ENCODE measurements at places on chromosomes 13 and 19.
A peak's percentile ranks its signal among the peaks of the same experiment; 100 is the strongest.

DNA sequence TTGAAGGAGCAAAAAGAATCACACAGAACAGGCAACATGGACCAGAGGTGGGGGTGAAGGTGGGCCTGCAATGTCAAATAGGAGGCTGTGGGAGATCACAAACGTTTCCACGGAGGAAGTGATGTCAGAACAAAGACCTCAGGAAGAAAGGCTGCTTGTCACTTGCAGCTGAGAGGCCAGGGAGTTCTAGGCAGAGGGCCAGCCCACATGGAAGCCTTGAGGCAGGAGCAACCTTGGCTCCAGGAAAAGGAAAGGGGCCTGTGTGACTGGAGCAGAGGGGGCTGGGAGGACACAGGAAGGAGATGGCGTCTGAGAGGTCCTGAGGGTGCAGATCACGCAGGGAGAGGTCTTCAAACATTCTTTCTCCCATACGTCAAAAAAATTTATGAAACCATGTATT lies 16.3 kb downstream of the ZNF160 start:
- no peak for ATAC-seq

- no peak for ATAC-seq
These were observed 118.8 kb downstream of the VWA8 start for GRCh38 chr13:41842036-41842620.

DNA sequence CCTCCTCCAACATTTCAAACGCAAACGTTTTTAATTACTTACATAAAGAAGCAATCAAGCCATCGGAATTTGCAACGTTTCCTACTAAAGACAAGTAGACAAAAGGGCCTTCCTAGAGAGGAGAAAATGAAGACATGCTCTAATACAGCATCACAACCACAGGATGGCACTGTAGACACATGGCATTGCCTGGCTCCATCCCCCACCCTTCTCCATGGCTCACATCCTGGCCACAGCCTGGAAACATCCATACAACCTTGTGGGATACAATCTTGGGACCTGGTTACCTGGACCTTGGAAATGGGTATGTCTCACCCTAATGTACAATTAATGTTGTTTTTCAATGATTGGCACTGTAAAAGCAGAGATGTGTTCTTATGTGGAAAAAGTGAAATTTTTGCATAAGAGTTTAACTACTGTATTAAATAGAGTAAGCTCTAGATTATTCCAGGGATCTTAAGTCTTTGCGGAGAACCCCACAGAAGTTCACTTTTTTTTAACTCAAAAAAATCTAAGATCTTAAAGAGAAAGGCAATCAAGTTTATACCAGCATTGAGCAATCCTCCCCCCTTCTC lies 21.5 kb downstream of the EBPL start:
- peak; percentile 69 for ATAC-seq

DNA sequence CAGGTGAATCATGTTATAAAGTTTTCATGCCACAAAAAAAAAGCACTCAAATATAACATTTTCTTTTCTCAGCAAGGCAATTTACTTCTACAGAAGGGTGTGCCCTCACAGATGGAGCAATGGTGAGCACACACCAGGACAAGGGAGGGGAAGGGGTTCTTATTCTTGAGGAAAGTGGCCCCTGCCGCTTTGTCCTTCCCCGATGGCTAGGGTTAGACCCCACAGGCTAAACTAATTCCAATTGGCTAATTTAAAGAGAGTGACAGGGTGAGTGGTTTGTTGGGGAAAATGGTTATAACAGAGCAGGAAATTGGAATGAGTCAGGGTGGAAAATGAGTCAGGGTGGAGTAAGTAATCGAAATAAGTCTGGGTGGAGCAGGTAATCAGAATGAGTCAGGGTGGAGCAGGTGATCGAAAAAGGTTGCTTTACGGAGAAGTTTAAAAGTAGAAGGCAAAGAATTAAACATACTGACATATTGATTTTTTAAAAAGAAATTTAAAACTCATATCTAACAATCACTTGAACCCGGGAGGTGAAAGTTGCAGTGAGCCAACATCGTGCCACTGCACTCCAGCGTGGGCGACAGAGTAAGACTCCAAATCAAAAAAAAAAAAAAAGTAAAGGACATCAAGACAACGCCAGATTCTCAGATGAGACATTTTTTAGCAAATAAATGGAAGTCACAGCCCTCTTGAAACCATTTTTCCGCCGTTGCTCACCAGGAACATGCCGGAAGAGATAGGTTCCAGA lies 813 bp downstream of the ZNF562 start:
- peak; percentile 78 for ATAC-seq

DNA sequence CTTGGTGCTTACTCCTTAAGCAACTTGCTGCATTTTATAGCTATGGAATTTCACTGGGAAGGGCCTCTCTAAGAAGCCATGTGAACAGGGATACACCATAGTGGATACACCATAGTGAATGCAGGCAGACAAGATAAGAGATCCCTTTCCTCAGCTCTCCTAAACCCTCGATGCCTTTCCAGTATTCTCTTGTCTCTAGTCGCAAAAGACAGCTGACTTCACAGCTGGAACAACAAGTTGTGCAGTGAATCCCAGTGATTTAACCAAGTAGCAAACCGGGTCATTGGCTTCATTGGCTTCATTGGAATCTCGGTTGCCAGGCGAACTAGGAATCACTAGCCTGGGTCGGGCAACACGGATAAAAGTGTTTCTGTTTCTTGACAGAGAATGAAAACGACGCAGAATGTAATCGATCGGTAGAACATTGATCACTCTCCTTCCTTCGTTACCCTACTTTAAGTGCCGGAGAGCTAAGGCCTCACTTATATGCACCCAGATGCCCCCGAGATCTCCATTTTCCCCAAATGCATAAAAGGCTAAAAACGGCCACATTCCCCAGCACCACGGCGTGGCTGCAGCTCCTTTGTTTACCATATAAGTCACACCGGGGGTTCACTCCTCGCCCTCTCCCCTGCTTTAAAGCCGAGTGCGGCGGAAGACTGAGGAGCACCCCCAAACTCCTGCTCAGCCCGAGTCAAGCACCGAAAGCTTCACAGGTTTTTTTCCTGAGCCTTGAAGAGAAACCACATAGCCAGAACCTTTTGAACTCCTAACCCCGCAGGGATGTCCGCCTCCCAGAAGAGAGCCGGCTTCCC lies 674 bp downstream of the TRPC4 start:
- no peak for ATAC-seq

DNA sequence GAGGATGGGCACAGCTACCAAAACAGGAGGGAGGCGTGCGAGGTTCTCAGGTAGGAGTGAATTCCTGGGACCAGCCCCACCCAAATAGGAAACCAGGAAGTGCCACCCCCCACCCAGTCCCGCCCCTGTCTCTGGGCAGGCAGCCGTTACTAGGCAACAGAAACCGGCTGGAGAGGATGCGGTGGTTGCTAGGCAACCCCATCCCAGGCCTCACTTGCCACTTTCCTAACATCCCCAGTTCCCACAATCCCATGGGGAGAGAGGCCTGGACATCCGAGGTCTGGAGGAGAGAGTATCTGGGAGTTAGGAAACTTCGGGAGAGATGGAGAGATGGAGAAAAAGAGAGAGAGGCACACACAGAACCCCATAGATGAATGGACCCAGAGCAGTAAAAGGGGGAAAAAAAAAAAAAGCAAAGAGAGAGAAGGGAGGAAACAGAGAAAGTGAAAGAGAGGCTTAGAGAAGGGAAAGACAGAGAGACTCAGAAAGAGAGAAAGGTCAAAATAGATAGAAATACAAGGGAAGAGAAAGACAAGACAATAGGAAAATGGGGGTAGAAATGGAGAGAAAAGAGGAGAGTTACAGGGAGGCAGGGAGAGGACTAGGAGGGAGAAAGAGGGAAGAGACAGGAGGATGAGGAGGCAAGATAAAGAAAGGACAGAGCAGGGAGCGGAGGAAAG lies 3.8 kb downstream of the GRIK5 start:
- ATAC-seq = no peak

- ATAC-seq = no peak
These were observed 298.3 kb downstream of the DIAPH3 start for GRCh38 chr13:59865398-59865797.

GRCh38 chr13:107057028-107057631 lies 489.2 kb upstream of the ARGLU1 start:
- ATAC-seq = no peak

DNA sequence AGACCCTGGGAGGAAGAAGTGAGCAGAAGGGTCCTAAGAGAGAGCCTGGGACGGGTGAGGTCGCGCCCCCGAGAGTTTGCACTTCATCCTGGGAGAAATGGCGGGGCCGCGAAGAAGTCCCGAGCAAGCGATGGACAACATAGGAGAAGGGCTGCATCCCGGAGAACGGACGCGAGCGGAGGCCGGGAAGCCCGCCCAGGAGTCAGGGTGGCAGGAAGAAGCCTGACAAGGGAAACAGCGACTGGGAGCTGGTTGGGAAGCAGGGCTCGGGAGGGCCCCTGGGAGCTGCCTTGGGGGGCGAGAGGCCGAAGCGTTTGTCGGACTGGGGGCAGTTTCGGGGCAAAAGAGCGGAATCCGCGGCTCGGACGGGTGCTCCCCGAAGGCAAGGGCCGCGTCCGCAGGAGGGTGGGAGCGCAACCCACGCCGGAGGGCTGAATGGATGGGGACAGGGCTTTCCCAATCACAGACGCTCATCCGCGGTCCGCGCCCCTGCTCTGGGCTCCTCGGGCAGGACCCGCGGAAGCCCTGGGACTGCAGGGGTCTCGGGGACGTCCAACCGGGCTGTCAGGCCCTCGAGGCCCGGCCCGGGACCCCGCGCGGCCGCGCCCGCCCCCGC lies 469 bp downstream of the ABHD17A start:
- ATAC-seq = peak; percentile 14

- ATAC-seq = no peak
These were observed 9.9 kb downstream of the NDFIP2 start for GRCh38 chr13:79490824-79491223.

GRCh38 chr19:29625186-29625651 lies 19.1 kb downstream of the POP4 start:
- no peak for ATAC-seq

GRCh38 chr13:65597839-65598818 lies 1632.0 kb downstream of the PCDH9 start:
- no peak for ATAC-seq

DNA sequence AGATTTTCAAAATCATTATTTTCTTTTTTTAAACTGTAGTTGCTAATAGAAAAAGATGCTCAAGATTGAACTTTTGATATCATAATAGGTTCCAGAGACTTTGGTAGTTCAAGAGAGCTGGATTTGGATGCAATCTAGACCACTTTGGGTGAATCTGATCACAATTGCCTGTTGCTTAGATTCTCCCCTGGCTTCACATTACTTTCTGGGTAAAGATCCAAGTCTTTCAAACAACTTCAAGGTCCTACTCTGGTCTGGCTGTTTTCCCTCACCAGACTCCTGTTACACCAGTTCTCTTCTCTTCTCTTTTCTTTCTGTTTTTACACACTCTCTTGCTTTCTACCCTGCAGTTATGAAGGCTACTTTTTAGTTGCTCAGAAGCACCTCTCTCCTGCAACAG lies 7.4 kb upstream of the SPRY2 start:
- no peak for ATAC-seq

GRCh38 chr13:74336546-74336945 lies 202.3 kb upstream of the KLF12 start:
- ATAC-seq = no peak

DNA sequence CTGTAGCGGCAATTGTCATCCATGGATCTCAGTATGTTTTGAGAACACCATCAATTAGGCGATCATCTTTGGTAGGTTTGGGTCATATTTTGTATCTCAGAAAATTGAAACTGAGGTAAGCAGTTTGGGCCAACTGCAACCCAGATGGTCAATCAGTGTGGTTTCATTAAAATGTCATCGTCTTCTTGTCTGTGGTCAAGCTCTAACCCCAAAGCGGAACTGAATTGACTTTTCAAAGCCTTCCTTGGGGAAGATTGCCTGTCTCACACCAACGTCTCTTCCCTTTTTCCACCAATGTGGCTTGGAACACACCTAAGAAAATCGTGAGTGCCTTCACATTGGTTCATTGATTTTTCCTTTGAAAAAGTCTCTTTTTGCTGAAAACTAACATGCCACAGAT lies 56.3 kb upstream of the UBAC2 start:
- ATAC-seq = no peak

DNA sequence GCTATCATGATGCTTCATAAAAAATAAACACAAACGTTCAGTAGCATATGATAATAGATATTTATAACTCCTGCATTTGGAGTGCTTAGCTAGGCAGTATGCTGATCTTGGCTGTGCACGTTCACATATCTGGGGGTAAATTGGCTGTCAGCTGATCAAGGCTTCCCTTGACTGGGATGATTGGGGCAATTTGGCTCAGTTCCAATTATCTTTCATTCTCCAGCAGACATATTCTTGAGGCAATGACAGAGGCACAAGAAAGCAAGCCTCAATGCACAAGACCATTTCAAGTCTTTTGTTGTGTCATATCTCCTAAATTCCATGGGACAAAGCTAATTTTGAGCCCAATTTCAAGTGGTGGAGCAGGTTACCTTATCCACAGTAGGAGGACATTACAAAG lies 142.0 kb downstream of the DLEU7 start:
- no peak for ATAC-seq

DNA sequence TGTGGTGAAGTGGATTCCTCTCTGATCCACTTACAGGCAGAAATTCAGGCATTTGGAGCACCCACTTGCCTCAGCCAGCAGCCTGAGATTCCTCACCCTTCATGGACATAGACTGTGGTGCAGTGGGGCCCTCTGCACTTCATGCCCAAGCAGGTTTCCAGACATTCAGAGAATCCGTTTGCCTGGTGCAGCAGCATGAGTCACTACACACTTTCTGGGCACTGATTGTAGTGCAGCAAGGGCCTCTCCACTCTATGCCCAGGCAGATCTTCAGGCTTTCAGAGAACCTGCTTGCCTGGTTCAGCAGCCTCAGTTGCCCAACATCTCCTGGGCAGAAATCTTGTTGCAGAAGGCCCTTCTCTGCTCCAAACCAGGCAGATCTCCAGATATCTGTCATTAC lies 920.9 kb downstream of the SLITRK5 start:
- no peak for ATAC-seq

DNA sequence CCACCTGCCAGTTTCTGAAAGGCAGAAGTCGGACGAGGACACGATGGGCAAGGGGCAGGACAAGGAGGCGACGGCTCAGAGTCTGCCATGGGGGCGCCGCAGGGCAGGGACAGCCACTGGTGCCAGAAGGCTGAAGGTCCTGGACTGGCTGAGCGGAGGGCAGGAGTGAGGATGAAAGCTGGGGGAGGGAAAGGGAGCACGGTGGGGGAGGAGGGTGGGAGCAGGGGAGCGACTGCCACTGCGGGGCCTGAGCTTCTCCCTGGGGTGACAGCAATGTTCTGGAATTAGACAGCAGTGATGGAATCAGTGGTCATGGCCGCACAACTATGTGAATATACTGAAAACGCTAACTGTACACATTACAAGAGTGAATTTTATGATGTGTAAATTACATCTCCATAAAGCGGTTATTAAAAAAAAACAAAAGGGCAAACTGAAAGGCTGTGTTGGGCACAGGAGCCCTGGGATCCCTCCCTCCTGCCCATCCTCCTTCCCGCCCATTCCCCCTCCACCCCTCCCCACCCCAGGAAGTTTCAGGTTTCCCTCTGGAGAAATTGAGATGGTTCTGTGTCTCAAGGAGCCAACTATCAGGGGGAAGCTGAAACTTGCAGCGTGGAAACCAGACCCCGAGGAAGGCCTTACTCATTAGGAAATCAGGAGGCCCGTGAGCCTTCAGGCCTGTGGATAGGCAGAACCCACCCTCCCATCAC lies 15.9 kb downstream of the MLLT1 start:
- no peak for ATAC-seq

Measured in activated T-helper 17 cell treated with anti-CD3 and anti-CD28 coated beads, Interleukin-2, amount 50 U/mL, for 72 hours (primary cell).